Neural progenitor cell (in vitro differentiated cells): ENCODE measurements at places on chromosomes 16 and 17.
A peak's percentile ranks its signal among the peaks of the same experiment; 100 is the strongest.

DNA sequence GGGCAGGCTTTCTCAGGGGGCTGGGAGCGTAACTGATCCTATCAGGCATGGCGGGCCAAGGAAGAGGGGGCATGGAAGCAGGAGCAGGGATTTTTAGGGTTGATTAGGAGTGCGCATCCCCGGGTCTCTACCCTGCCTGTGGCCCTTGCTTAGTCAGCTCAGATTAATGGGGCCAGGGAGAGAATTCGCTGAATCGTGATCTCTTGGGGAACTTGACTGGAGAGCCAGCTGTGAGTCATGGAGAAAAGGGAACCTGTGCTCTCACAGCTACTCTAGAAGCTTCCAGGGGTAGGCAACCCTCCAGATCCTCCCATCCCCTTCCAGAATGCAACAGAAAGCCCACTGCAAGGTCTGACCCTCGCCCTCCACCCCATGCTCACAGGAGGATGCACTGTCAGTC is 3.6 kb downstream of the FOXN1 start:
- no peak for DNase-seq

- no peak for DNase-seq
Observed at GRCh38 chr17:39792526-39793221, 54.9 kb downstream of the GRB7 start.

GRCh38 chr16:85715169-85716021 is 26.6 kb upstream of the GINS2 start:
- DNase-seq, result peak; percentile 63

DNA sequence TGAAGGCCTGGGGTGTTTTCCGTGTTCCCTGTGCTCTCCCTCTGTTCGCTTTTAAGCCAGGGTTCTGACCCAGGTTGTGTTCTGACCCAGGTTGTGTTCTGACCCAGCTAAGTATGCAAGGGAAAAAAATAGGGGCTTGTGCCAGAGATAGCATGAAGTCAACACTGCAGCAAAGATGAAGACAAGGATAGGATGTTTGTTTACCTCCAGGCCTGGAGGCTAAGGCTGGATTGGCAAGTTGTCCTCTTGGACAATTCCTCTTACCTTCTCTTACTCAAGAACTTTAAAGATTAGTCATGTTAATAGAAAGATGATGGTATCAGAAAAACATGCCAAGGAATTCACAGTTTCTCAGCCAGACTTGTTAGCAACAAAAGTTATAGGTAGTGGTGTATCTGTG is 19.4 kb downstream of the LYRM9 start:
- DNase-seq, result no peak

DNA sequence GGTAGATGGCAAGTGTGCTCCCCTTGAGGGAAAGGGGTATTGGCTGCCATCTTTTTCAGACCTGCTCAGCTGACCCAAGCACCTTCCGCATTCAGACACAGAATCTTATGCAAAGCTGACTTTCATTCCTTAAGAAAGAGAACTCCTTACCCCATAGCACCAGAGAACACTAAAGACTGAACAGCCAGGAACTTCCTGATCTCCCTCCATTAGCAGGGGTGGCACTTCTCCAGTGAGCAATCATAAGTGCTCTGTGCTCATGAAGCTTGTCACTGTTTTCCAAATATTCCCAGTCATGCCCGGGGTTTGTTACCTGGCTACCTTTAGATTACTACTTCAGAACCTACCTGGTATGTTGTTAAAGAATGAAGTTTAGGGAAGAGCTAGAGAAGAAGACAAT is 11.9 kb downstream of the HSD17B2 start:
- no peak for DNase-seq

DNA sequence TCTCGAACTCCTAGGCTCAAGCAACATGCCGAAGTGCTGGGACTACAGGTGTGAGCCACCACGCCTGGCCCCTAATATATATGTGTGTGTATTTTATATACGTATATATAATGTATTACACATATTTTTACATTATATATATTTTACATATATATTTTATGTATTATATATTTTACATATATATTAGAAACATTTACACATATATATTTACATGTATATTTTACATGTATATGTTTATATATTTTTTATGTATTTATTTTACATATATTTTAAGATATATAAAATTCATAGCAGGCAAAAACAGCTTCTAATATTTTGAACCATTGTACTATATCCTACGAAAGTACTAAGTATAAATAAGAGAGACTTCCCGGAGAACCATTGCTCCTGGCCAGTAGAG is 455.1 kb downstream of the XYLT1 start:
- no peak for DNase-seq
